Cardiac muscle cell (in vitro differentiated cells and primary cell): ENCODE measurements at places on chromosomes 7 and 10.

DNA sequence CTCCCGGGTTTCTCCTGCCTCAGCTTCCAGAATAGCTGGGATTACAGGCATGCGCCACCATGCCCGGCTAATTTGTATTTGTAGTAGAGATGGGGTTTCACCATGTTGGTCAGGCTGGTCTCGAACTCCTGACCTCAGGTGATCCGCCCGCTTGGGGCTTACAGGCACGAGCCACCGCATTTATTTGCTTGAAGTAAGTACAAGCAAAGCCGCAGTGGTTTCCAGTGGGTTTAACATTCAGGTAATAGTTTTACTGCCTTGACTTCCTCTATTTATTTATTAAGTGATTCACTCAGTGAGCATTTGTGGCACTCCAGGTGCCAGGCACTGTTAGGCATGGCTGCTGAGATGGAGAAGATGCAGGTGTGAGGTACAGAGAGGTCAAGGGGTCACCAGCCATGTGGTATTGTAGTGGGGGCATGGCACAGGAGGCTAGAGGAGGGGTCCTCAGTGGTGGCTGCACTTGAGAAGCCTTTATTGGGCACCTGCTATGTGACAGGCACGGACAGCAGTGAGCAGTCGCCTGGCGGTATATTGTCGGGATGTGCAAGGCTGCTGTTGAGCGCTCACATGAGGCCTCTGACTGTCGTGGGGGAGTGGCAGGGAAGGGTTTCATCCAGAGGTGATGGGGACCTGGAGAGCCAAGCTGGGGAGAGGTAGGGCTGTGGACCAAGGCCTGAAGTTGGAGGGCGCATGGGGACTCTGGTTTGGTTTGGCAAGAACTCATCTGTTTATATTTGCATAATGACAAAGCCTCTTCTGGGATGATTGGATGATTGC is 54.9 kb downstream of the DOCK1 start:
- DNase-seq = no peak

- DNase-seq = peak; percentile 49
These were observed 16.7 kb downstream of the LSMEM1 start for GRCh38 chr7:112497481-112497880.

DNA sequence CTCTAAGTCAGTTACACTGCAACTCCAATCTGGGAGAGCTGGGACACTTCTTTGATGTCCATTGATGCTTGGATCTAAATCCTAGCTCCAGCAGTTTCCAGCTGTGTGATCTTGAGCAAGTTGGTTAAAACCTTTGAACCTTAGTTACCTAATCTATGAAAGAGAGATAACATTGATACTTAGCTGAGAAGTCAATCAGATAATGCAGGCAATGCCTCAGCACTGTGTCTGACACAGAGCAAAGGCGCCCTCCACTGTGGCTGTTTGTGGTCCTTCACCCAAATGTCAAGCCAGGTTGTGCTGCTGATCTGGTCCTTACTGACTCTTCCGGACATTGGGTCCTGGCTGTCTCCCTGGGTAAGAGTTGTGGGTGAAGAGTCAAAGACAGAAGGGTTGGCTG is 20.2 kb downstream of the DNTT start:
- no peak for DNase-seq

GRCh38 chr10:122953902-122954730 is at the start of gene C10orf88:
Gene C10orf88, minus strand, starts transcription at chr10:122954227. Its CDS starts 49 bp downstream, at chr10:122954178.
- DNase-seq = peak; percentile 98

DNA sequence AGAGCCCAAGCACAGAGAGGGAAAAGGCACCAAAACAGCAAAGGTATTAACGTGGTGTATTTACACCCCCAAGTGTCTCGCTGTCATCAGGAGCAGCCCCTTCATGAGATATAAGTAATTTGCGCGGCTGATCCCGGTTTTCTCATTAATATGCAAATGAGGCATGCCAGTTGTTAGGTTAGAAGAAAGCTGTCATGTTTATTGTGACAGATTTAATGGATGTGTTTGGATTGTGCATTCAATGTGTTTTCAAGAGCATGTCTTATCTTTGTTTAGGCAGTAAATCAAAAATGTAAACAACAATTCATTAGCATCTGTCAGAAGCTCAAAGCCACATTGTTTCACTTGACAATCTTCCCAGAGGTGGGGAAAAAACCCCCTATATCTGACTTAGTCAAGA is 56.5 kb upstream of the CTBP2 start:
- no peak for DNase-seq

DNA sequence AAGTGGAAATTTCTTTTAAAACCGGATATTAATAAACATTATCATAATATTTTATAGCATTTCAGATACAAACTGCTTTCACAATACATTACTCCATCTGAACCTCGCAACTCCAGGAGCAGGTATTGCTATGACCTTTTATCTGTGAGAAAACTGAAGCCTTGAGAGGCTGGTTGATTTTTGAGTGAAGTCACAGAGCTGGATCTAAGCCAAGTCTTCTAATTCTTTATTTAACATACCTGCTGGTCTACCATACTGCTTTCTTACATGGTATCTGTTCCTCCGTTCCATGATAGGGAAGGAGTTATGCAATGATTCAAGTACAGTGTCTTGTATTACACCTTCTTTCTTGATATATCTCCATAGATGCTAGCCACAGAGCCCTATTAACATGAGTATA is 37.4 kb upstream of the ITGB8 start:
- DNase-seq = no peak
